ENCODE measurements at places on chromosomes 1 and 21.
A peak's percentile ranks its signal among the peaks of the same experiment; 100 is the strongest.

DNA sequence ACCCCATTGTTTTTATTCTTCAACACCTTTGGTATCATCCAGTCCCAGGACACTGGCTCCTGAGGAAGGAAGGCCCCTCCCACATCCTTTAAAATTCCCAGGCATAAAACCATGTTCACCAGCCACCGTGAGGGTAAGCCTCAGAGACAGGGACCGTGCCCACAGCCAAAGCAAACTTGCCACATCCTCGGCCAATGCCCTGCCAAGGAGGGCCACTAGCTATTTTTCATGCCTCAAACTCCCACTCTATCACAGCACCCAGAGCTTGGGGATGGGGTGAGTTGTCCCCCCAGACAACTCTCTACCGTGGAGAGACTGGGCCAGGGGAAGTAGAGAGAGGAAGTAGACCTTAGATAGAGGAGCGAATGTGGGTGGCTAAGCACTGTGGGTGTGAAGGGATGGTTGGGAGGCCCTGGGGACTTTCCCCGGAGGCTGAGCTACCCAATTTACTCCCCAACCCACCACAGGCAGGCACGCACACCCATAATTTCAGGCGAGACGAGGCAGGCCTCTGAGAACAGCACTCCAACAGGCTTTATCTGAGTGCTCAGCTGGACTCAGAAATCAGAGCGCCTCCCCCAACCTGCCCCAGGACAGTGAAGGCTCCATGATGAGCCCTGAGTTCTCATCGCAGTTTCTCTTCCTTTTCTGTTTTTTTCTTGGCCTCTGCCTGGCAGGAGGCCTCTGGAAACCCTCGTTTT is 15.9 kb upstream of the BTG2 start:
- peak; percentile 93 for DNase-seq
- no peaks in the 10 kb centered on the region for H3K27me3 ChIP-seq
- H3K4me1 ChIP-seq, result peaks cover 81% of the 10 kb centered on the region
- H3K27ac ChIP-seq, result peak overlapping the region; percentile 99
- H3K36me3 ChIP-seq, result no peaks in the 10 kb centered on the region
- H3K4me3 ChIP-seq, result peak overlapping the region; percentile 81

DNA sequence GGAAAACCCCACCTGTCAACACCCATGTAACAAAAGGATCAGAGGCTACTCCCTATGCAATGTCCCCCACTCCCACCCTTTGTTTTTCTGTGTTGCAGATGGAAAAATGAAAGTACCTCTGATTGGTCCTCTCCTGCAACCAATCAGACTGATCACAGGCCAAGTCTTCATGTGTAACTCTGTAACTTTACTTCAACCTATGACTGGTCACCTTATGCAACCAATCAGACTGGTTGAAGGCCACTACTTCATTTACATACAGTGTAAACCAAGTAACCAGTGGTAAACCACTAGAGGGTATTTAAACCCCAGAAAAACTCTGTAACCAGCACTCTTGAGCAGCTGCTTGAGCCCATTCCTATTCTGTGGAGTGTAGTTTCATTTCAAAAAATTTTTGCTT is 266.3 kb upstream of the OLFM3 start:
- H3K4me1 ChIP-seq, result no peaks in the 10 kb centered on the region
- no peaks in the 10 kb centered on the region for H3K27me3 ChIP-seq
- H3K4me3 ChIP-seq, result no peak overlapping the region
- no peaks in the 10 kb centered on the region for H3K36me3 ChIP-seq
- no peak overlapping the region for H3K27ac ChIP-seq

- no peak overlapping the region for H3K4me3 ChIP-seq
- no peaks in the 10 kb centered on the region for H3K27me3 ChIP-seq
- H3K4me1 ChIP-seq, result peaks cover 12% of the 10 kb centered on the region
- no peak for DNase-seq
Observed at GRCh38 chr1:26771285-26771642, 16.5 kb upstream of the PIGV start.

DNA sequence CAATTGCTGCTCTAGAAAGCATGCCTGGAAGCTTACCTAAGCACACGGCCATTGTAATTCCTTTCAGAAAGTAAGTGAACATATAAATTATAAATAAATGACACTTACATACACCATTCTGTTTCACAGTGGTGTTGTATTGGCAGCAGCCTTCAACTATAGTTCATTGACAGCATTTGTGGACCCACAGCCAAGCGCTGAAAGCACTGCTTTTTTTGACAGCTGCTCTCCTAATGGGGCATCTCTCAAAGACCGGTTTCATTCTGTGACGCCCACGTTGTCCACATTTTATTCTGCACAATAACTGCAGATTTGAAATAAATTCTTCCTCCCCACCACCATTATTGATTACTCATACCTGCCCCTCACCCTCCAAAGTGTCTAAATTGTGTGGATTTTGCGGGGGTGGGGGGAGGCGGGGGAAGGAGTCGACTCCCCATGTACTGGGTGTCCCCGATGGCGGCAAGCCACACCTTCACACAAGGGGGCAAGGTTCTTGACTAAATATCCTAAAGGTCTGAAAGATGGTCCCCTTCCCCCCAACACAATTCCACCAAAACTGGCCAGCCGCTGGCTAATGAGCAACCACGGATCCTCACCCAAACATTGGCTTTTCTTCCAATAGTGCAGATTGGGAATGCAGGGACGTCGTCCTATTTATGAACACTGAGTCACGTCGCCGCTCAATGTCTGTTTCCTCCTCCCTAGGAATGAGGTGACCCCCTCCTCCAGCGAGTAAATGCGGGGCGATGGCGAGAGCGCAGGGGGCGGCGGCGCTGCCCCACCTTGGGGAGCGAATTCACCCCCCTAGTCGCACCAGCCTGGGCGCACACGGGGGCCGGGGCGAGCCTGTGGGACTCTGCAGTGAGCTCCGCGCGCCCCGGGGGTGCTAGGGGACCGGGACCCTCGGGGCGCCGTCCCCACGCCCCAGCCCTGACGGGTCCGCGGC is 960 bp downstream of the RCAN1 start:
- no peak for DNase-seq
- peaks cover 14% of the 10 kb centered on the region for H3K27me3 ChIP-seq
- peaks cover 22% of the 10 kb centered on the region for H3K4me1 ChIP-seq
- H3K27ac ChIP-seq, result peak overlapping the region; percentile 64

- H3K27me3 ChIP-seq, result peaks cover 3% of the 10 kb centered on the region
- no peaks in the 10 kb centered on the region for H3K4me1 ChIP-seq
- H3K36me3 ChIP-seq, result no peaks in the 10 kb centered on the region
- H3K4me3 ChIP-seq, result no peak overlapping the region
Observed at GRCh38 chr1:54115520-54115919, 37.3 kb downstream of the CDCP2 start.

GRCh38 chr1:231940701-231941100 is 314.1 kb downstream of the DISC1 start:
- no peak for DNase-seq
- no peak overlapping the region for H3K4me3 ChIP-seq
- H3K36me3 ChIP-seq, result peaks cover 2% of the 10 kb centered on the region
- no peak overlapping the region for H3K27ac ChIP-seq

Data from activated CD8-positive, alpha-beta T cell treated with anti-CD3 and anti-CD28 coated beads, Interleukin-2, amount 10 ng/mL, durations not matched to agents 7 days and 5 days (primary cell).